ENCODE measurements at places on chromosomes 12 and 14.

DNA sequence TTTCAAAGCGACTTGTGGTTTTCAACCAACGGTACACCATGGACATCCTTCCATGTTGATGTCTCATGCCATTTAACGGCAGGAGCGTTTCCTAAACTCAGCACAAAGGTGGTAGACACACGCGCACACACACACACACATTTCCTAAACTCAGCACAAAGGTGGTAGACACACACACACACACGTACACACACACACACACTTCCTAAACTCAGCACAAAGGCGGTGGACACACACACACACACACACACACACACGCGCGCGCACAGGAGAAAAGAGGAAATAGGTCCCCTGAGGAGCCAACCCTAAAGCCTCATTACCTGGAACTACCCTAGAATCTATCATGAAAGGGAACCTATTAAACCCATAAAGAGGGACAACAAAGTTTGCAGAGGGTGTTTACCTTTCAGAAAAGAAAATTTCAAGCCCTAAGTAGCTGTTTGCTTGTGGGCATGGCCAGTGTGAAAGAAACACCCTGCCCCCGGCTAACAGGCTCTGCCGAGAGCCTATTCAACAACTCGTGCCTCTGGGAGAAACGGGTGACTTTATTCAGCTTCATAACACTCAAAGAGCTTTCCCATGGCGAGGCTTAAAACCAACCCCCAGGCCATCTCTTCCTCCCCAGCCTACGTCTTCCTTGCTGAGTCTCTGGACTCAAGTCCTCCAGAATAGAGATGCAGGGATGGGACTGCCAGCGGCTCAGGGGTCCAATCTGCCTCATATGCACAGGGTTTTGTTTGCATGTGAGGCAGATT is 31.8 kb downstream of the SLC8B1 start:
- DNase-seq, result no peak

DNA sequence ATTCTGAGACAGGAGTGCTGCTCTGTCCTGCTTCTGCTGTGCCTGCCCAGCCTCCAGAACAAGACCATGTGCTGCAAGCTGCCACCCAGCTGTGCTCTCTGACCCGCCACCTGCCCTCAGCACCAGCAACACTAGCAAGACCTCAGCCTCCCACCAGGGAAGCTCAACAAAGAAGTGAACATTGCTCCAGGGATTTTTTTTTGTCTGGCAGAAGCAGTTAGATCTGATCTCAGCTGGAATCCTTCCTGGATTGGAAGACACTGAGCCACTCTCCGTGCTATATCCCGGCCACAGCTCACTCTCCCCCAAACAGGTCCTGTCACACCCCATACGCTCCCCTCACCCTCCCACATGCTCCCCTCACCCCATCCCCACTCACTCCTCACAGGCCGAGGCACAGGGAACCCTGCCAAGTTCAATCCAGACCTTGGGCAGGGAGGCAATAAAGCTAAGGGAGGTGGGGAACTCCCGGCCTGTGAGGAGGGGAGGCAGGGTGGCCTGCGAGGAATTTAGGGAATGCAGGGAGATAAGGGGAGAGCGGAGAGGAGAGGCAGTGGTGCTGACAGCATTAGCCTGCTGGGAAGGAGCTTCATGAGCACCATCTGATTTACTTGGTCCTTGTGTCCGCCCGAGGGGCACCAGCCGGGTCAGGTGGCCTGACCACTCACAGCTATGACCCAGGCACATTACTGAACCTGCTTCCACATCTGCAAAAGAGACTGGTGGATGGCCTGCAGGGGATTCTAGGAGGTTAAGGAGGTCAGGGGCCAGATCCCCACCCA is 29.7 kb downstream of the CCDC85C start:
- DNase-seq, result peak; percentile 73

- DNase-seq, result no peak
These were observed 383.2 kb upstream of the DCN start for GRCh38 chr12:91565846-91566245.

DNA sequence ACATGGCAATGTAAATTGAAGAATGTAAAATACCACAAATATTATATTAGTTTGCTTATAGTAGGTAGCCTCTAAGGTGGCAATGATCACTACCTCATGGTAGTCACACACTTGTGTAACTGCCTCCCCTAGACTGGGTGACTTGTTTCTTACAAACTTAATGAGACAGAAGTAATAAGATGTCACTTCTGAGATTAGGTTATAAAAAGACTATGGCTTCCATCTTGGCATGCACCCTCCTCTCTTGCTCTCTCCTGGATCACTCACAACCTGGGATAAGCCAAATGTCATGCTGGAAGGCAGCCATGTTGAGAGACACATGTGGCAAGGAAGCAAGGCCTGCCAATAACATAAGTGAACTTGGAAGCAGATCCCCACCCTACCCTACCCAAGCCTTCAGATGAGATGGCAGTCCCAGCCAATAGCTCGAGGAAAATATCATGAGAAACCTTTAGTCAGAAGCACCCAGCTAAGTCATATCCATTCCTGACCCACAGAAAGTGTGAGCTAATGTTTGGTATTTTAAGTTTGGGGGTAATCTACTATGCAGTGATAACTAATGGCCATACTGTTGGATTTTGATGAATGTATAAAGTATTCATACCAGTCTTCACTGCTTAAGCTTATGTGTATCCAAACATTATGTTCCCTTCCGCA is 43.3 kb downstream of the PPP1R12A start:
- DNase-seq, result peak; percentile 97

- DNase-seq, result no peak
These were observed 44.5 kb downstream of the FOXA1 start for GRCh38 chr14:37550511-37550910.
